ENCODE measurements at places on chromosomes 12 and 14.
A peak's percentile ranks its signal among the peaks of the same experiment; 100 is the strongest.

DNA sequence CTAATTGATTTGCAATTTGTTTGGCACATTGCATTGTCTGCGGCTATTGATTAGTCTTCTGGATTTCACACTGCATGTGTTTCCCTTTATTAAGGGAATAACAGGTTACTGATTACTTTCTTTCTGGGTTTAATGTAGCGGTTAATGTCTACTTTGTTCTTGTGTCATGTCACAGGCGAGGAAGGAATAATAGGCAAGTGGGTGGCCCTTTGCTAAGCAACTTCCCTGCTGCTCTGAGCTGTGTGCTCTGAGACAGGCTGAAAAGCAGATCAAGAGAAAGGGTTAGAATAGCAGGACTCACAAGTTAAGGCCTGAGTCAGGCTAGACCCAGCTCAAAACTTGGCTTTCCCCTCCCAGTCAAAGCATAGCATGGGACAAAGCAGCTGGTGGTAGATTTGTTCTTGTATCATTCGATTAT is 77.2 kb downstream of the NKX2-1 start:
- no peak for DNase-seq

- DNase-seq = peak; percentile 40
Measured at GRCh38 chr12:109736552-109737108, 23.0 kb downstream of the FAM222A start.

DNA sequence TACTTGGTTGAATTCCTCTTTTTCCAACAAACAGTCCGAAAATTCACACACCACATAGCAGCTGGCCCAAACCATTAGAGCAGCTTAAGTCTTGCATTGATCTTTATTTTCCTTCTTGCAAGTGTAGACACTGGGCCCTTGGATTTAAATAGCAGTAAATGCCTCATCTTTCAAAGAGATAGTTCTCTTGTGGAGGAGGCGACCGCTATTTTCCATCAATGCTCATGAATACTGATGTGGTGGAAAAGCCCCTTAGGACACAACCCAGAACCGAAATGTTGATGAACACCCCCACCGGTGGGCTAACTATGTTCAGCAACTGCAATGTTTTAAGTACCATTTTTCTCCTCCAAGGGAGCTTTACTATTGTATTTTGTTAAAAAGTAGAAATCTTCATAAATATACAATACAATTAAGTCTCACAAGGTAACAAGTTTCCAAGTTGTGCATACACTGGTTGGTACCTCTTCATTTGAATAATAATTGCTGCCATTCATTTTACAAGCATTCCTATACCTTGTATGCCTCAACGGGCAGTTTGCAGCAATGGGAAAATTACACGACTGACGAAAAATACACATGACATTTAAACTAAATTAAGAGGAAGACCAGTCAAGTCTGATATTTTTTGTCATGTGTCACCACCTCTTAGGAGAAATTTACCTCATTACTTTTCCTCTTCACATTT is 18.0 kb downstream of the NIN start:
- no peak for DNase-seq

- no peak for DNase-seq
Measured at GRCh38 chr14:20434701-20435581, 1.0 kb downstream of the KLHL33 start.

GRCh38 chr12:79115743-79116142 is 251.2 kb downstream of the SYT1 start:
- no peak for DNase-seq

- DNase-seq = no peak
Measured at GRCh38 chr12:45231515-45232145, 15.7 kb downstream of the ANO6 start.

GRCh38 chr14:70029296-70030132 is 150.3 kb downstream of the SMOC1 start:
- no peak for DNase-seq

Data from activated CD4-positive, alpha-beta memory T cell treated with anti-CD3 and anti-CD28 coated beads, Interleukin-2, amount 10 ng/mL, durations not matched to agents 7 days and 5 days (primary cell).